ENCODE measurements at places on chromosomes 7 and 10.

DNA sequence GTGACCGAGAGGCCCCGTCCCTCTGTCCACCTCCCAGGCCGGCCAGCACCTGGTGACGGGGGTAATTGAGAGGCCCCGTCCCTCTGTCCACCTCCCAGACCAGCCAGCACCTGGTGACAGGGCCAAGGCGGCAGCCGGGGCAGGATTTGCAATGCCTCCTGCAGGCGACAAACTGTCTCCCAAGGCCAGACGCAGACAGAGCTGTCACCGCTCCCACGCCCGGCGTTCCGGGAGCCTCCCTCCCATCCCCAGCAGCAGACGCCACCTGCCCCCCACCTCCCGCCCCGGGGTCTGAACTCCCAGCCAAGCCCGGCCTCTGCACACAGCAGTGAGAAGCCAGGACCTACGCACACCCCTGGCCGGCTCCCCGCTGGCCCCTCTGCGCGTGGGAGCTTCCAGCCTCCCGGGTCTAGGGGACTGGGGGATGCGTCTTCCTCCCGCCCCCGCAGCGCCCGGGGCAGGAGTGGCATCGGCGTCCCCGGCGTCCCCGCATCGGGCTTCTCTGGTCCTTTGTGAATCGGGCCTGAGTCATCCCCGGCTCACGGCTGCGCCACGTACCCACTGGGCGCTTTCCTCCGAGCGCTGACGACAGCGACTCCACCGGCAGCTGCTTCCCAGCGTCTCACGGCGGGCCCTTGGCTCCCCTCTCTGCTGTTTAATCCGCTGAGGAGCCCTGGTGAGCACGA, 95.1 kb upstream of the DIP2C start:
- peak; percentile 21 for DNase-seq

GRCh38 chr10:71623098-71623985, 96.2 kb downstream of the C10orf105 start:
- peak; percentile 42 for DNase-seq

- DNase-seq: peak; percentile 86
These were observed at the start of gene PIK3CG for GRCh38 chr7:106865130-106866041. Gene PIK3CG, plus strand, starts transcription at chr7:106865282. Its CDS starts 2,280 bp downstream, at chr7:106867562.

DNA sequence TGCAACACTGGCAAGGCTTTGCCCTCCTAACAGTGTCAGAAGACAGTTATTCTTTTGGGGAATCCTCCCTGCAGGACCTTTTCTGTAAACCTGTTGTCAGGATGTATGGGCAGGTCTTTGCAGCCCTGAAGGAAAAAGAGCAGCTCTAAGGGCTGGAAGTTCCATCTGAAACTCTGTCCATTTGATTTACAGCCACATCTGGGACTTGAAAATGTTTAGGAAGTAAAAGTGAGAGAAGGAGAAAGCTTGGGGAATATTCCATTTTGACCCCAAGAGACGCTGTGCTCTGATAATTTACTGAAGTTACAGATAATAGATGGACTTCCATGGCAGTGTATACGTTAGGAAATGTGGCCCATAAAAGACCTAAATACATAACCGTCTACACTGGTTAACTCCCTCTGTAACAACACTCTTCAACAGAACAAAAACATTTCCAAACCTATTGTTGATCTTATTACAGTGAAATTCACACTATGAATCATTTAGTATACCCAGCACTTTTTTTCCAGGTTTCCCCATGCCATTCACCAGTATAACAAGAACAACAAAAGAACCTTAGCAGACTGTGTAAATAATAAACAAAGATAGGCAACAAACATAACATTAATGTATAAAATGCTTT, 89.1 kb downstream of the KIAA1549 start:
- DNase-seq: no peak

- no peak for DNase-seq
These were observed 35.4 kb upstream of the FAM133B start for GRCh38 chr7:92625617-92626016.

- no peak for DNase-seq
These were observed 159.3 kb upstream of the TMEM196 start for GRCh38 chr7:19932549-19933249.

- DNase-seq: peak; percentile 16
These were observed 117.9 kb upstream of the COL1A2 start for GRCh38 chr7:94276795-94277194.

DNA sequence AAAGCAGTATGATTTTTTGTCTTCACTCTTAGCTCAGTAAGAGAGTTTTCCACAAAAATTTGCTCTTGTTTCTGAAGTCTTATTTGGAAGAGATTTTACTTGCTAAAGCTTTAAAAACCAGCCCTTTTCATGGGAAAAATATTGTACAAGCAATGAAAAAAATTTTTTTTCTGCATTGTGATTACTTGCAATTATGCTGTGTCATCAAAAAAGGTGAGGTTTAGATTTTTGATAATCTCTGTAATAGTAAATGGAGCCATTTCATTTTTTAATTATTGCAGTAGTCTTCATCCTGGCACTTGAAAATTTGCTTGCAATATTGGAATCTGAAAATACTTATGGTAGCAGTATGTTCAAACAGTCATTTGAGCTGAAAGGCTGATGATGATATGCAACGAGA, 447.4 kb downstream of the SH2D4B start:
- DNase-seq: no peak

- no peak for DNase-seq
These were observed 250.2 kb downstream of the SH2D4B start for GRCh38 chr10:80787952-80788351.

GRCh38 chr7:31937982-31938381, 132.2 kb downstream of the PDE1C start:
- DNase-seq: no peak

- DNase-seq: no peak
These were observed 318.1 kb downstream of the KCNMA1 start for GRCh38 chr10:77319557-77319956.

- DNase-seq: no peak
These were observed 6.3 kb downstream of the TPST1 start for GRCh38 chr7:66211429-66211828.

DNA sequence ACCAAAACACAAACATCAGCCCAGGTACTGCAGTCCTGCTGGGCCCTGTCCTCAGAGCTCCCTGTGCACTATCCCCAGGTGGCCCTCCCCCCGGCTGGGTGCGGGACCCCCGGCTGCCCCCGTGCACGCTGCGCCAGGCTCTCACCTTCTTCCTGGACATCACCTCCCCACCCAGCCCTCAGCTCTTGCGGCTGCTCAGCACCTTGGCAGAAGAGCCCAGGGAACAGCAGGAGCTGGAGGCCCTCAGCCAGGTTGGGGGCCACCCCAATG, 14.3 kb downstream of the ATG9B start:
- no peak for DNase-seq

DNA sequence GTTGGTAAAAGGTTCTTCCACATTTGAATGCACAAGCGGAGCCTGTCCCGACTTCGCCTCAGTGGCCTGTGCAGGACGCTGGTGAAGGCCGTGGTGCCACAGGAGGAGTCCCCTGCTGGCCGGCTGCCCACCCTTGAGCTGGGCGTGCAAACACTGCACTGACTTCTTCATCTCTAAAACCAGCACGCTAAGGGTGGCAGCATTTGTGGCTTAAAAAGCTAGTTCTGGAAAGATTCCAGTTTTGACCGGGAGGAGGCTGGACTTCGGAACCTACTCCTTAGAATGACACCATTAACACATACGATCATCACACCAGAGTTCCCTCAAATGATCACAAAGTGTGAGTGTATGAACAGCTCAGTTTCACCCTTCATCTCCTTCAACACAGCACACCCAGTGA, 102.4 kb downstream of the SMURF1 start:
- no peak for DNase-seq

DNA sequence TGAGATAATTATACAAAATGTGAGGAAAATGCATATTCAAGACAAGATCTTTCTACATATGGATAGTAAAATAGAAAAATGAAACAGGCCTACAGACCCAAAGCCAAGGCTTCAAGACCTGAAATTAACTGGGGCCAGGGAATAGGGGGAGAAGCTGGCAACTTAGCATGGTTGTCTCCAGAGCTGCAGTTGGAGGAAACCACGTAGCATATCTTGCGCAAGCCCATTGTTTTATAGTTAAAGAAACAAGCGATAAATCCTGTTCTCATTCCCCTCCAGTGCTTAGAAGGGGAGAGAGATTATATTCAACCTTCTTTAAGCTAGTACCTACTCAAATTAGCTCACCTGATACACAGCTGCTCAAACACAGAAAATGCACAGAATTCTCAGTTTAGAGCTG, 197.1 kb downstream of the SORCS1 start:
- no peak for DNase-seq

GRCh38 chr10:112981553-112981952, 31.5 kb downstream of the TCF7L2 start:
- peak; percentile 82 for DNase-seq

- DNase-seq: no peak
These were observed 21.6 kb upstream of the PDCD4 start for GRCh38 chr10:110850099-110850498.

- DNase-seq: peak; percentile 22
These were observed 342.4 kb downstream of the BBS9 start for GRCh38 chr7:33471636-33472242.

DNA sequence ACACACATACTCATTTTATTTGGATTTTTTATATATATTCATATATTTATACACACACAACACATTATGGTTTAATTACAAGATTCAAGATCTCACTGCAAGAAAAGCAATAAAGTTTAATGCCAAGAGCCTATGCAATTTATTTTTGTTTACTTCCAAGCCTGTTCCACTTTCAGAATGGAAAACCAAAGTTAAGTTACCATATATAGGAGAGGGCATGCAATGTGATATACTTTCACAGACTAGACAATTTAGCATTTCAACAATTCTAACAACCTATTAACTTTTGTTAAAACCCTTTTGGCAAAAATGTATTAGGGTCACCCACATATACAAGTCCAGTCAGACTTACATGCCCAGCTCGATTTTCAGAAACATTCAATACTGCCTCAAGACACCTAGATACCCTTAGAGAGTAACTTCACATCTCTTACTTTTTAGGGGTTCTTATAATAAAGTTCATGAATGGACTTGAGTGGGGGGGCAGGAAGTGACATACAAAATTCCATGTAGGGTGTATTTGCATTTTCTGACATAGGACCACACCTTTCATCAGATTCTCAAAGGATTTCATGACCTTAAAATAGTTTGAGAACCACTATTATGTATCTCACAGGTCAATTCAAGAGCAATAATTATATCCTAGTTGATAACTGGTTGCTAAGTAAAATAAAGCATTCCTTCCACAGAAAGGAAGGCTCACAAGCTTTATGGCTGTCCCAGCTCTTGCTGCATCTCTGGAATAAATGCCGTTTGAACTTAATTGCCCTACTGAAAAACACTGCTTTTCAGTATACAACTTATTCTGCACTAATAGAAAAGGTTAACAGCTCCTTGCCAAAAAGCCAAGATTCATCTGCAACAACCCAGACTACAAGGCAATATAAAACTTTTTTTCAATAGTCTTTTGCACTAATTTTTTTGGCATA, 2.5 kb downstream of the P4HA1 start:
- no peak for DNase-seq

DNA sequence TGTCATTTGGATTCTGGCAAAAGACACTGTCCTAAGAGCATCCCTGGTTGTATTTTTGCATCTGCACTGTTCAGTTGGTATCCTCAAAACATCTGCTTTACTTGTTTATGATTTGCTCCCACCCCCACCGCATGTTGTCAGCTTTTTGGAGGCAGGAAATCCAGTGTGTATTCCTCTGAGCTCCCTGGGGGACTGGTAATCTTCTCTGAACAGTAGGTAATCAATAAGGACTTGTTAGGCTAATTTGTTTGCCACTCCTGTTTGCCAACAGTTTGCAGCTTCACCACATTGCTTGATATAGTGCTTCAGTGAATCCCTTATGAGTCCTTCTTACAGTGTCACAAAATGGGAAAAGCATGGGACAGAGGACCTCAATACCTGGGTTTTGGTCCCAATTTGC, 49.1 kb downstream of the FEZF1 start:
- no peak for DNase-seq

DNA sequence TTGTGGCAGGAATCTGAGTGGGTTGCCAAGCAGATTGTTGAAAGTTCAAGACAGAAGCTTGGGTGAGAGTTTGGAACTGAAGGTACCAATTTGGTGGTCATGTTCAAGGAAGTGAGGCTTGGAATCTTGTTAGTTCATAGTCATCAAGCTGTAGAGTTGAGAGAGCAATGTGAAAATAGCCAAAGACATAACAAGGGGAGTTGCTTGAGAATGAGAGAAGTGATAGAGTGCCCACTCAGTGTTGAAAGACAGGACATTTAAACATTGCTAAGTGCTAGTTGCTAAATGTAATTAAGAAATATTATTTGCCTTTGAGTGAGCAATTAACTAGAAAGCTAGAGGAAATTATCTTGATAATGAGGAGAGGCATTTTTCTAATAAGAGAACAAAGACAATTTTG, 17.0 kb downstream of the ITGB8 start:
- DNase-seq: no peak

GRCh38 chr10:128630787-128631252, 504.6 kb upstream of the MKI67 start:
- DNase-seq: no peak

DNA sequence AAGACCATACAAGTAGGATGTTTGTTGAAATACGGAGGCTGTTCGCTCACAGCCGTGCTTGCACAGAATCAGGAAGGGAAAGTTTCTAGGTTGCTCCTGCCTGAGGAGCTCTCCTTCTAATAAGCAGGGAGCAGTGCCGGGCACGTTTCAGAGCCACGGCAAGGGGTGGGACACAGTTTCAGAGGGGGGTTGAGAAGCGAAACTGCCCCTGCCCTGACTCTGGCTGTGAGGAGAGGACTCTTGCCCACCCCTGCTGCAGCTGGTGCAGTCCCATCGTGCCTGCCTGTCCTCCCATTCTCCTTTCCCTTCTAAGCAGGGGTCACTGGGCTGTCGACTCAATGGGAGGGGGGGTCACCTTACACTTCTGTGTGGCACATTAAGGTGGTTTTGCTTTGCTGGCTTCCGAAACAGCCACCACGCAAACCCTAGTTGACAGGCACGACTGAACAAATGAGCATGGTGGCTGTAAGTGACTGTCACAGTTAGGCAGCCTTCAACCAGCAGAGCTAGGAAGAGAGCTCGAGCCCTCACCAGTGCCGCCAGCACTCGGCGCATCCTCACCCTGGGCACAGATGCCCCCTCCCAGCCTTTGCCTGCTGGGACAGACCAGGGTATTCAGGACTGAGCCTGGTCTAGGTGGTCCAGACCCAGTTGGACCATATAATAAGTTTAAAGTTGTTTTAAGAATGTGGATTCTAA, 37.5 kb downstream of the ZNF467 start:
- no peak for DNase-seq

Measured in suppressor macrophage treated with lipopolysaccharide for 4 hours (primary cell).